ENCODE measurements at places on chromosomes 11 and 22. TPM values are rescaled to one million over a fixed set of nuclear protein-coding genes. Genes with fewer than 3 reads are reported as not detected.
A peak's percentile ranks its signal among the peaks of the same experiment; 100 is the strongest.

The MRGPRE gene
- total RNA-seq: not detected

GRCh38 chr22:43534916-43535315 lies 123.1 kb downstream of the MPPED1 start:
- DNase-seq: no peak
- H3K4me3 ChIP-seq: no peak overlapping the region

The TECTA gene
- 0.21 TPM for total RNA-seq

DNA sequence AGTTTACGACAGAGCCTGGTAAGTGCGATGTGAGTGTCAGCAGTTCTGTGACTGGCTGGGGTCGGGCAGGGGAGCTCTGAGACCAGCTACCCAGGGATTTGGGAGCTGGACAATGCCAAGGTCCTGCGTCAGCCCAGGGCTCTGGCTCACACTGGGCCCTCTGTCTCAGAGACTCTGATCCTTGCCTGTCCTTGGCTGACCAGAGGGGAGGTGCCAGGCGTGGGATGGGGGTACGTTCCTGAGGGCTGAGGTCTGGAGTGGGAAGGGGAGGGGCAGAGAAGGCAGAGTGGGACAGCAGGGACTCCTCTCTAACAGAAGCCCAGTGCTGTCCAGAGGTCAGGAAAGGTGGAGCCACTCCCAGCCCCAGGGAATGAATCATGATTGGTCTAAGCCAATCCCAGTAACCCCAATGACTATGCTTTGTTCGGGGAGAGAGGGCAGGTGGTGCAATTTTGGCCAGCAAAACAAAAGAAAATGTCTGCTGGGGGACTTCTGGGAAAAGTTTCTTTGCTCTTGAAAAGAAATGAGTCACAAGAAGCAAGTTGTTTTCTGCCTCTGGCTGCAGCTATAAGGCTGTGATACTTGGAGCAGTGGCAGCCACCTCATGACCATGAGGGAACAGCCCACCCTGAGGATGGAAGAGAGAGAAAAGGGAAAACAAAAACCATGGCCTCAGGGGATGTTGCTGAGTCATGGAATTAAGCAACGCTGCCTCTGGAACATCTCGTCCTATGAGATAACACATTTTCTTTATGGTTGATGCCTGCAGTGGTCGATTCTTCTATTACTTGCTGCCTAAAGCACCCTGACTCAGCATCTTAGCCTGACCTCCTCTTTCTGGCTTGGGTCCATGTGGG lies 108.3 kb downstream of the CHST1 start:
- DNase-seq: no peak
- H3K4me1 ChIP-seq: 0 out of 2 replicates have a peak, but pooled peaks cover 10% of the 10 kb centered on the region
- no peak overlapping the region for H3K27ac ChIP-seq

The TRAF6 gene
- total RNA-seq: 8.4 TPM

The MYO18B gene
- total RNA-seq: not detected

The SLC22A9 gene
- not detected for total RNA-seq

The CALCA gene
- total RNA-seq: not detected

The TRAPPC4 gene
- 77.1 TPM for total RNA-seq

DNA sequence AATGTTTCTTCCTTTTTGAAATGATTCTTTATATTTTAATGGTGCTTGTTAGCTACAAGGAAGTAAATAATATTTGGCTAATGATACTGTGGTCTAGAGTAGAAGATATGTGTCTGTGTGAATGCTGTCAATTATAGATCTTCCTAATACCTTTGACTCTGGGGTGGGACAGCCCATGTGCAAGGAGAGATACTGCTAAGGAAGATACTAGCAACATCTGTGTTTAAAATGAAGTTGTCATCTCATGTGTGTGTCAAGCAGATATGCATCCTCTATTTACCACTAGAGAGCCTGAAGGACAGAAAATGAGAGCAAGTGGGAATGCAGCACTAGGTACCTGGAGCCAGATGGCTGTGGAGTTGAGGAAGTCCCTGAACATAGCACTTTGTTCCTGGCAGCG lies 34.1 kb downstream of the PPME1 start:
- no peak overlapping the region for H3K4me3 ChIP-seq
- DNase-seq: no peak
- H3K4me1 ChIP-seq: no peaks in the 10 kb centered on the region

The PLAAT3 gene
- total RNA-seq: 7.4 TPM

DNA sequence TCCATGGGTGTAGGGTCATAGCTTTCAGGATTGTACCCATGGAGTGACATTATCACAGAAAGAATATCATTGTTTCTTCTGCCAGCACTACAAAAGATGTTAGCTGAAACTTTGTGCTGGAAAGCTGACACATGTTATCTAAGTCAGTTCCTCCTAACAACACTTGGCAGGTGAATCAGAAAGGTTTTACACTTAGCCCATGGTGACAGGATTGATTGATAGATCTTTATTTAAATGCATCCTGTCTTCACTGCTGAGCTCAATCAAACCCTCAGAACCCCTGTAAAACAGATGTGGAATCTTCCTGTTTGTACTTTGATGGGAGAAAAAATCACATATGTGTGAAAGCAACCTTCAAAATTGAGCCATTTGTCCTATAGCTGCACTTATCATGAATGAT lies 811.5 kb upstream of the ANO3 start:
- no peaks in the 10 kb centered on the region for H3K4me1 ChIP-seq
- H3K27ac ChIP-seq: no peak overlapping the region
- no peaks in the 10 kb centered on the region for H3K36me3 ChIP-seq
- H3K27me3 ChIP-seq: no peaks in the 10 kb centered on the region
- no peak for DNase-seq
- H3K4me3 ChIP-seq: no peak overlapping the region

GRCh38 chr11:17531636-17532113 lies 12.5 kb downstream of the USH1C start:
- H3K4me1 ChIP-seq: peaks cover 8% of the 10 kb centered on the region
- no peak overlapping the region for H3K4me3 ChIP-seq
- DNase-seq: peak; percentile 78
- H3K27me3 ChIP-seq: peaks cover 38% of the 10 kb centered on the region
- no peak overlapping the region for H3K27ac ChIP-seq

- H3K27me3 ChIP-seq: peaks cover 23% of the 10 kb centered on the region
- H3K4me3 ChIP-seq: no peak overlapping the region
- H3K27ac ChIP-seq: no peak overlapping the region
- H3K4me1 ChIP-seq: peaks cover 64% of the 10 kb centered on the region
- H3K36me3 ChIP-seq: no peaks in the 10 kb centered on the region
These were observed 54.7 kb upstream of the PRDM11 start for GRCh38 chr11:45091563-45092403.

The GRIA4 gene
- not detected for total RNA-seq
